ENCODE measurements at places on chromosomes 5 and 9. TPM values are rescaled to one million over a fixed set of nuclear protein-coding genes. Genes with fewer than 3 reads are reported as not detected.
A peak's percentile ranks its signal among the peaks of the same experiment; 100 is the strongest.

NME5 gene
- 1.9 TPM for total RNA-seq

RASA1 gene
- total RNA-seq: 17.6 TPM

DNA sequence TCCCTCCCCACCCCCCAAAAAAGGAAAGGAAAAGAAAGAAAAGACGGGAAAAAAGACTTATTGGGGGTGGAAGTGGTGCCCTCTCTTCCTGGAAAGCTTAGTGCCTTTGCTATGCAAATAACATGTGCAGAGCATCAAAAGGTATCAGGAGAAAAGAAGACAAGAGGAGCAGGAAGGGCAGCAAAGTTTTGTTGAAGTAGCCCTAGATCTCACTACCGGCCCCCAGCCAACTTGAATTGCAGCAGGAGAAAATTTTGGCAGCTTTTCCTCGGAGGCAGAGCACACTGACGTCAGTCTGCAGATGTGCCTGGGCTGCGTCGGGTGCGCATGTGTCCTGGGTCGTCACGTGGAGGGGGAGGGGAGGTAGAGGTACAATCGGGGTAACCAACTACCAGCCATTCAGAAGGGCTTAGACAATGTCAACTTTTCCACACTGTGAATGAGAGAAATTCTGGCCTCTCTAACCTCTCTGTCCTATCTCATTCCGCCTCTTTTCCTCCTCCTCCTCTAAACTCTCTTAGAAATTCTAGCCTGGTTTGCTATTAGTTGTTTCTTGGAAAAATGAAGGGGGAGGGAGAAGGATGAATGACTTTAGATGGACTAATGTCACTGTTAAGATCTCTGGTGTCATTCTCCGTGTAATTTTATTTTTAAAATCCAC lies at the start of gene ADAMTS6:
Gene ADAMTS6 (minus strand): TSS at position 286 of the 661 bp plus-strand sequence. CDS start 8,247 bp downstream, outside the sequence.
- DNase-seq: peak; percentile 94

- no peak for DNase-seq
These were observed 1237.4 kb upstream of the CDH18 start for GRCh38 chr5:21225223-21226064.

DNA sequence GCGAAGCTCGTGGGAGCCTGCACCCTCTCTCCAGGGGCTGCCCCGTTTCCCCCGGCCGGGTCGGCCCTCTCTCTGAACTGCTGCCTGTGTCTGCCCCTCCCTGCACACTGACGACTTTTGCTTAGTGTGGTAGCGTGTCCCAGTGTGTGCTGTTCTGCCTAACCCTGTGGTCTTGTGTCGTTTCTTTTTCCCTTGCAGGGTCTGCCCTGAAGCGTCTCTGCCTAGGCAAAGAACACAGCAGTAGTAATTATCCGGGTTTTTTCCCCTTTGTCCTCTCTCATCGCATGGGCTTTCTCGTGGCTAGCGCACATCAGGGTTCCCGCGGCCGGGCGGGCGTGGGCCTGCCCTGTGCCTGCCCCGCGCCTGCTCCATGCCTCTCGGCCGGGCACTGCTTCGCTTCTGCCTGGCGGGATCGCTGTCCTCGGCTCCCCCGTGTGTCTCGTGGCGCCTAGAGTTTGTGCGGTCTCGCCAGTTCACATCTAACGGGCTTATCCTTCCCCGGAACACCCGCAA lies 122.7 kb downstream of the WNK2 start:
- no peak for DNase-seq

GRCh38 chr5:176608937-176609723 lies 826 bp downstream of the GPRIN1 start:
- no peak for DNase-seq

DRD1 gene
- total RNA-seq: 0.55 TPM

FGFR4 gene
- total RNA-seq: 0.92 TPM

DNA sequence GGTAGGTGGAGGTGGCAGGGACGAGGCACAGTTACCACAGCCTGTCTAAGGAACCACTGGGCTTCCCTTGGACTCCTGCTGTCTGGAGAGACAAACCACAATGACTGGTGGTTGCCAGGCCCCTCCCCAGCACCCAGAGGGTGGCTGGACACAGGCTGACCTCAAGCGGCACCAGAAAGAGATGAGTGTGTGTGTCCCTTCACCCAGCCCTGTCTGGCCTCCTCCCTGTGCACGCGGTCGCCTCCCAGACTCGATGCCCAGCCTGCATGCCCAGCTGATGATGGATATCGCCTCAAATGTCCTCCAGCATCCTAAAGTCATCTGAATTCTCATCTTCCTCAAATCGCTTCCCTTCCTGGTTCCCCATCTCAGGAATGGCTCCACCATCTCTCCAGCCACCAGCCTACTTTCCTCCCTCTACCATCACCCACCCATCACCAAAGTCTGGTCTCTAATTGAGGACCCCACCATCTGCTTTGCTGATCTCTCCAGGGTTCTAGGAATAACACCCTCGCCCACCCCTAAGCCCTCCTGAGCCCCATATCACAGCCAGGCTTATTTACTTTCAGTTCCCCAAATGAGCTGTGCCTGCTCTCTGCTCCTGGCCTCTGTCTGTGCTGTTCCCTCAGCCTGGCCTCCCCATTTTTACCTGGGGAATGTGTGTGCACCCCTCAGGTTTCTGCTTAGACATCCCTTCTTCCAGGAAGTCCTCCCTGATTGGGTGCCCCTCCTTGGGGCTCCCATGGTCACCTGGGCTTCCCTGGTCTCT lies 52.5 kb upstream of the GGTA1 start:
- no peak for DNase-seq

VLDLR gene
- total RNA-seq: 95.8 TPM

PCDHB4 gene
- 1.6 TPM for total RNA-seq

CSF1R gene
- total RNA-seq: 18.3 TPM

DNA sequence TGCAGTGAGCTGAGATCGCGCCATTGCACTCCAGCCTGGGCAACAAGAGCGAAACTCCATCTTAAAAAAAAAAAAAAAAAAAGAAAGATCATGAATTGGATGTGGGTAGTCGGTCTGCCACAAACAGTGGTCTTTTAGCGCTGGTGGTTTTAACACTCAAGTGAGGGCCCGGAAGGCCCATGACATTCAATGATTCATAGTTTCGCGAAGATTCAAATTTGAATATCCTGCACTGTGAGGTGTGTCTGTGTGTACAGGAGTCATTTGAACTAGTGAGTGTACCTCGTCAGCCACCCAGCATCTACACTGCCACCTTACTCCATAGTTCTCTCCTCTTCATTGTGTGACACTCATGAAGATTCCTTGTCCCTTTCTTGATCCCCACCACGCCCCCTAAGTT lies 41.3 kb downstream of the CFAP77 start:
- no peak for DNase-seq

AQP3 gene
- total RNA-seq: 14.0 TPM

DNA sequence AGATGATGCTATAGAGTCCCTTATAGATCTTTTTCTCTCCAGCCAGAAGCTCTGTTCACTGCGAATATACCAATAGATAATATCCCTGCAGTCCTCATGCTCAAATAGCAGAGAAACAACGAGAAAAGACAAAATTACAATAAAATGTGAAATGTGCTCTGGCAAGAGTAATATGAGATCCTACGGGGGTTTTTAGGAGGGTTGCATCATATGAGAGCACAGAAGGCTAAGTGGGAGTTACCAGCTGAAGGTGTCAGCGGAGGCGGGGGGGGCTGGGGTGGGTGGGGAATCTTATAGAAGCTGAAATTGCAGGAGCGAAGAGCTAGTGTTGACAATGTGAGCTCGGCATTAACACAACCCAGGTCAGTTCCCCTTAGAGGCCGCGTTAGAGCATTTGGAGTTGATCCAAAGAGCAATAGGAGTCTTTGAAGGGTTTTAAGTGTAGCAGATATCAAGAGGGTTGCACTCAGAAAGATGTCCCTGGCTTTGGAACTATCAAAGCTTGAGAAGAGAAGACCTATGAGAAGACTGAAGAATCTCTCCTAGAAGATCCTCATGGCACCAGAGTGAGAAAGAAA lies 109.7 kb downstream of the BASP1 start:
- DNase-seq: no peak

IARS1 gene
- total RNA-seq: 50.4 TPM

GRCh38 chr5:163915481-163915961 lies 410.1 kb downstream of the MAT2B start:
- DNase-seq: no peak

- no peak for DNase-seq
These were observed 45.0 kb upstream of the TNC start for GRCh38 chr9:115162946-115163345.

ADAMTSL1 gene
- 2.5 TPM for total RNA-seq

- DNase-seq: no peak
These were observed 45.6 kb upstream of the PPP2R2B start for GRCh38 chr5:146924132-146924531.

Data from left cardiac atrium (tissue), 4 donors.